ENCODE measurements at places on chromosomes 7 and 10.

- no peaks in the 10 kb centered on the region for H3K4me1 ChIP-seq
- H3K27me3 ChIP-seq: no peaks in the 10 kb centered on the region
- H3K36me3 ChIP-seq: no peaks in the 10 kb centered on the region
- DNase-seq: no peak
These were observed 118.6 kb downstream of the CNTNAP2 start for GRCh38 chr7:146235195-146235594.

DNA sequence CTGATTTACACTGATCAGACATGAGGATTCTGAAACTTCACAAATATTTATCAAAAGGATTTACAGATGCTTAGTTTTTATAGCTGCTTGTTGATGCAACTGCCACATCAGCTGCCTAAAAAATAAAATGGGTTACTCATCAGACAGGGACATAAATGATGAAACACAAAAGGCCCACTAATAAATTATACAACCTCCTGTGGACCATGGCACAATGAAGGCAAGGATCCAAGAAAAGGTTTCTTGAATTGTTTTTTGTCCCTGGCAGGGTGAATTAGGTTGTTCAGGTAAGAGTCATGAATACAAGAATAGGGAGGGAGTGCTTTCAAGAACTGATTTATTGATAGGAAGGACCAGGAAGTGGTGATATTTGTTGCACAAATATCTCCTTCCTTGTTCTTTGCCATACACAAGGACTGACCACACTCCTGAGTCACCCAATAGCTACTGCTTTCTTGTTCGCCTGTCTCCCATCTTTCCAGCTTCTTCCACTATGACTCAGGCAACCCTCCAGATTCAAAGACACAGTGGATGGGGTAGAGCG lies 234.5 kb downstream of the AHR start:
- no peak for DNase-seq
- H3K27me3 ChIP-seq: no peaks in the 10 kb centered on the region
- no peaks in the 10 kb centered on the region for H3K4me1 ChIP-seq
- H3K27ac ChIP-seq: no peak overlapping the region
- H3K4me3 ChIP-seq: no peak overlapping the region

DNA sequence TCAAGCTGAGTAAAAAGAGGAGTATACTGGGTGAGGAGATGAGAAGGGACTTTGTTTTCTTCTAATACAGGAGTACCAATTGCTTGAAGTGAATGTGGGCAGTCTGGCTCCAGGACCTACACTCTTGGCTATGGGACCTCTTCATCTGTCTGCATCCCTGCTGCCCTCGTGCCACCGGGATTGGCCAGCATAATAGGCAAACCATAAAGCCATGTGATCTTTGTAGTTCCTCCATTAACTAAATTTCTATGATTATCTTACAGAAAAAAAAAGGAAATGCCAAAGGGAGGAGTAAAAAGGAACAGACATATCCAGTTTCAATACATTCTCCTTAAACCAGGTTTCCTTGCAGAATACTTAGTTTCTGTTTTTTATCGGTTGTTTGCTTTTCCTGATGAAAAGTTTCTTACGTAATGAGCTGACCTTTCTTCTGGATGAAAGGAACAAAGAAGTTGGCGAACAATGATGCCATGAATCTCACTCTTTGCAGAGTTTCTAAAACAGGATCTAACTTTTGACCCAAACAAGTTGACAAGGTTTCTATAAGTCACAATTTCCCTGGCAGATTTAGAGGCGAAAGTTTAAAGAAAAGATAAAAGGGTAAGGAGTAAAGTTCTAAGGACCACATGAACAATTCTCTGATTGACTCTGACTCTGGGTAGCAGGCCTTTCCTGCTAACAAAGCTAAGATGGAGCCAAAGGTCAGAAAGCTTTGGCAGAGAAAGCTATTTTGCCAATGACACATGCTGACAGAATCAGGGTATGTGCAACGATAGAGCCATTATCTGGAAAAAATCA lies 54.1 kb downstream of the LAMB1 start:
- H3K4me3 ChIP-seq: no peak overlapping the region
- no peaks in the 10 kb centered on the region for H3K27me3 ChIP-seq
- H3K4me1 ChIP-seq: no peaks in the 10 kb centered on the region
- no peak for DNase-seq

DNA sequence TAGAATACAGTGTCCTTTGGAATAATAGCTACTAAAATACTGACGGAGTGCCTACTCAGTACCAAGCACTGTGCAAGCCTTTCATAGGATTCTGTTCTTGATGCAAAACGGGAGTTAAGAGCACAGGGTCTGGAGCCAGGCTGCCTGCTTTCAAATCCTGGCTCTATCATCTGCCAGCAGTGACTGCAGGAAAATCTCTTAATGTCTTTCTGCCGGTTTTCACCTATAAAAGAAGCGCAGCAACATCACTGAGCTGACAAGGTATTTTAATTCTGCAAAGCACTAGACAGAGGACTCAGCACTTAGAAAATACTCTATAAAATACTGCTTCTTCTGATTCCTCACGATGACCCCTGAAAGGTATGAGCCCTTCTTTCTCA lies 659 bp downstream of the FIGNL1 start:
- peak overlapping the region; percentile 79 for H3K27ac ChIP-seq
- peak overlapping the region; percentile 73 for H3K4me3 ChIP-seq
- H3K36me3 ChIP-seq: peaks cover 17% of the 10 kb centered on the region

- no peaks in the 10 kb centered on the region for H3K4me1 ChIP-seq
- no peaks in the 10 kb centered on the region for H3K36me3 ChIP-seq
- no peaks in the 10 kb centered on the region for H3K27me3 ChIP-seq
- H3K4me3 ChIP-seq: no peak overlapping the region
- no peak for DNase-seq
These were observed 46.5 kb downstream of the SVOPL start for GRCh38 chr7:138654616-138655015.

DNA sequence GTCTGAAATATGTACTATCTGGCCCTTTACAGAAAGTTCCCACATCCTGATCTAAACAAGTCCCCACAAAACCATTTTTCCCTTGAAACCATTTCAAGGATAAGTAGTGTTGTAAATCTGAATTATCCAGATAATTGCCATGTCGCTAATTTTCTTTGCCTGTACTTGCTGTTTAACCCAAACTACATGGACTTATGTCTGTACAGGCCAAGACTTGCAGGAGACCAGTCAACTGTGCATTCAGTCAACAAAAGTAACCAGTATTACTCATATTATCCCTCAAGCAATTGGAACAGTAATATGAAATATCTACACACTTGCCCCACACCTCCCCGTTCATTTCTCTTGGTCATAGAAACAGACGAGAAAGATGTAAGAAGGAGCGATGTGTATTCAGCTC lies 347.8 kb upstream of the NFE2L3 start:
- no peak for DNase-seq
- H3K27me3 ChIP-seq: no peaks in the 10 kb centered on the region
- H3K4me3 ChIP-seq: no peak overlapping the region
- no peak overlapping the region for H3K27ac ChIP-seq

GRCh38 chr10:49076741-49077521 lies 38.4 kb downstream of the VSTM4 start:
- no peaks in the 10 kb centered on the region for H3K36me3 ChIP-seq
- no peaks in the 10 kb centered on the region for H3K27me3 ChIP-seq
- no peak overlapping the region for H3K4me3 ChIP-seq
- DNase-seq: no peak
- no peak overlapping the region for H3K27ac ChIP-seq

- no peak overlapping the region for H3K27ac ChIP-seq
- H3K36me3 ChIP-seq: no peaks in the 10 kb centered on the region
- DNase-seq: no peak
- peaks cover 12% of the 10 kb centered on the region for H3K4me1 ChIP-seq
- no peak overlapping the region for H3K4me3 ChIP-seq
These were observed 14.0 kb upstream of the ADRB1 start for GRCh38 chr10:114029655-114030054.

DNA sequence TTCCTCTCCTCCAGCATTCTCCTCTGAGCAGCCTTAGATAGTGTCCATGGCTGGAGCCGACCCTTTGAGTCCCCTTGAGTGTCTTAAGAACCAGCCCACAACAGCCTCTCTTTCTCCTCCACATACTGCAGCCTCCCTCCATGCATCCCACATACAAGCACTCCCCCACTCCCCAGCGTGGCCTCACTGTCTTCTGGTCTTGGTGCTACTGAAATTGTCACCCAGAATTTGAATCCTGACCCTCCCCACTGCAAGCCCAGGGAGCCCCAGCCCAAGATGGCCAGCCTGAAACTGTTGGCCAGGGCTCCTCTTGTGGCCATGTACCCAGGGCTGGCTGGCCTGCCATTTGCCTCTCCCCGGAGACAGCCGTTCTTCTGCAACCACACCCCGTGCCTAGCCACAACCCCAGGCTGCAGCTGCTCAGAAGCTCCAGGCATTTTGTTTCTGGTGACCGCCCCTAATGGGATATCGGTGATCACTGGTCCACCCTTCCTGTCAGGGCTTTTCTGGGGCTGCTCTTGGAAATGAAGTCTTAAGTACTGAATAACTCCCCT lies 18.8 kb upstream of the SH2D4B start:
- H3K27ac ChIP-seq: no peak overlapping the region
- H3K4me1 ChIP-seq: peaks cover 4% of the 10 kb centered on the region
- H3K4me3 ChIP-seq: no peak overlapping the region
- H3K27me3 ChIP-seq: no peaks in the 10 kb centered on the region
- H3K36me3 ChIP-seq: peaks cover 74% of the 10 kb centered on the region

DNA sequence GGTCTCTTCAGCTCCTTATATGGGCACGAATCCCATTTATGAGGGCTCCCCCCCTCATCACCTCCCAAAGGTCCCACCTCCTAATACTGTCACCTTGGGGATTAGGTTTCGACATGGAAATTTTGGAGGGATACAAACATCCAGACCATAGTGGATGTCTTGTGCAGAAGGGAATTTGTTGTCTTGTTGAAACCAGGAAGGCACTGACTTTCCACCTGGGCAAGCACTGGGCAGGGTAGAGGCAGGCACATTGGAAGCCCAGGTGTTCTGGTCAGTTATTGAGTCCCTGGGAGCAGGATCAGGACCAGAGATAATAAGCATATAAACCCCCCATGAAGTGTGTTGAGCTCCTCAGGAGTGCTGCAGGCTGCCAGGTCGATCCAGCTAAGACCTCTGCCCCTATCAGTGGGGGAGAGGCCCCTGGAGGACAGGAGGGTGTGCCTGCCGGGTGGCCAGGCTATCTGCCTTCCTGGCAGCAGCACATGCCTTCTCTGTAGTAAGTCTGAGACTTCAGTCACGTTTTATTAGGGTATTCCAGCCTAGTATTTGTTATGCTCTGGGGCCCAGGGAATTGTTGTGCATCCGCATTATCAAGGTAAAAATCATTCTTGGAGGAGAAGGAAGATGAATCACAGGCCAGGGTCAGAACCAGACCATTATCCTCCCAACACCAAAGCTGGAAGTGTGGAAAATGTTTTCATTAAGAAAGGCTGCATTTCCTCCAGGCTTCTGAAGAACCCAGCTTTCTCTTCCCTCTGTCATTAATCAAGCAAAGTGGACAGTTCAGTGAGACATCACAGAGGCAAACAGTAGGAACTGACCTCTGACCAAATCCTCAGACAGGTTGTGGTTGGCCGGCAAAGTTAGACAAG lies 503.1 kb downstream of the GRID1 start:
- no peaks in the 10 kb centered on the region for H3K36me3 ChIP-seq
- no peak overlapping the region for H3K27ac ChIP-seq
- H3K27me3 ChIP-seq: no peaks in the 10 kb centered on the region
- no peak for DNase-seq
- H3K4me3 ChIP-seq: no peak overlapping the region

DNA sequence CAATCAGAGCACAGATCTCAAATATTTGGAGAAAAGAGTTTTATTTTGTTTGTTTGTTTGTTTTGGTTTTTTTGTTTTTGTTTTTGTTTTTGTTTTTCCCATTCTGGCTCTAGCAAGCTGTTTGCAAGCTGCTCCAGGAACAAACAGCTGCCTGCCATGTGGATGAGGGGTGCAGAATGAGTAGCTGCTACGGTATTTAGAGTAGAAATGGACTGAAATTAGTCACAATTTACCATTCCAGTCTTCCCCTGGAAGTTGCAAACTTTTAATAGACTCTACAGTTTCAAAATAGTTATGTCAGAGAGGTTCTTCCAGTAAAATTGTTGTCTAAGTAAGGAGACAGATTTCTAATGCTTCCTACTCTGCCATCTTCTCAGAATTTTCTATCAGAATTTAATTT lies 27.1 kb upstream of the TAS2R16 start:
- H3K27ac ChIP-seq: no peak overlapping the region
- no peak for DNase-seq
- no peaks in the 10 kb centered on the region for H3K27me3 ChIP-seq
- H3K4me3 ChIP-seq: no peak overlapping the region
- H3K36me3 ChIP-seq: no peaks in the 10 kb centered on the region
- no peaks in the 10 kb centered on the region for H3K4me1 ChIP-seq

DNA sequence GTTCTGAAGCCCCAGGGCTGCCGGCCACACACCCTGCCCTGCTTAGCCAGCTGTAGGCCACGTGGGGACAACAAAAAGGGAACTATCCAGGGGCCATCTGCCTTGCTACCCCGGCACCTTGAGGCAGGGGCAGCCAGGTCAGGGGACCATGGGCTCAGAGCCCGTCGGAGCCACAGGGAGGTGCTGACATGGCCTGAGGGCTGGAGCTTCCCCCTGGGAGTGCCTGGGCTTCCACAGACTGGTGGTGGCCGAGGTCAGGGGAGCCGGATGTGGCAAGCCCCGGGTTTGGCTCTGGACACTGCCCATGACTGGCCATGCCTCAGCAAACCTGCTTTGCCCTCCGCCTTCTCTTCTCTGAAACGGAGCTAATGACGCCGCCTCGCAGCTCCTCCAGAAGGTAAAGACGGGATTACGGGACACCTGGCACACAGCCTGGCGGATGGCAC lies 178.5 kb downstream of the EBF3 start:
- no peaks in the 10 kb centered on the region for H3K36me3 ChIP-seq
- no peak overlapping the region for H3K27ac ChIP-seq
- H3K4me3 ChIP-seq: no peak overlapping the region
- no peaks in the 10 kb centered on the region for H3K27me3 ChIP-seq

- peaks cover 65% of the 10 kb centered on the region for H3K4me1 ChIP-seq
- H3K27me3 ChIP-seq: no peaks in the 10 kb centered on the region
- H3K27ac ChIP-seq: peak overlapping the region; percentile 71
- H3K4me3 ChIP-seq: peak overlapping the region; percentile 90
- H3K36me3 ChIP-seq: peaks cover 5% of the 10 kb centered on the region
- DNase-seq: peak; percentile 49
These were observed 514 bp downstream of the NHLRC2 start for GRCh38 chr10:113854761-113855588.

DNA sequence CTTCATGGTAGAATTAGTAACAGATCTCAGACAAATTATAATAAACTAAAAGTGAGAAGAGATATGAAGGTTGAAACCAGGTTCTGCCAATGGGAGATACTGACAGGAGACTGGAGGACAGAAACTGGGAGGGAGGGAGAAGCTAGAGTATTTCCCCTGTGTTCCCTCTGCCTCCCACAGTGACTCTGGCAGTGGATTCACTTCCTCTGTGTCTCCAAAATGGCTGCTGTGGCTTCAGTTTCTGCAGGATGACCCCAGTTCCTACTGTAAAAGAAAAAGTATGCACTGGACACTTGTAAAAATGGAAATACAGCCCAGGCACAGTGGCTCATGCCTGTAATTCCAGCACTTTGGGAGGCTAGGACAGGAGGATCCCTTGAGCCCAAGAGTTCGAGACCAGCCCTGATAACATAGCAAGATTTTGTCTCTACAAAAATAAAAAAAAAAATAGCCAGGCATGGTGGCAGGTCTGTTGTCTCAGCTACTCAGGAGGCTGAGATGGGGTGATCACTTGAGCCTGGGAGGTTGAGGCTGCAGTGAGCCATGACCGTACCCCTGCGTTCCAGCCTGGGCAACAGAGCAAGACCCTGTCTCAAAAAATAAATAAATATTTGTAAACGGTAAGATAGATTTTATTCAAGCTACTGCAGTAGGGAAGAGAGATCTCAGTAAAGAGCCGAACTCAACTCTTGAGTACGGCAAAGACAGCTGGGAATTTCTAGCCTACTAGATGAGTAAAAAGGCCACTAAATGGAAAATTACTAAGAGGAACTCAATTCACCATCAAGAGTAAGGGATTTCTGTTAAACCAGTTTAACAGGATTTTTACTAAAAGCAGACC lies 156.6 kb upstream of the TRIM24 start:
- no peaks in the 10 kb centered on the region for H3K27me3 ChIP-seq
- H3K4me3 ChIP-seq: no peak overlapping the region
- no peaks in the 10 kb centered on the region for H3K36me3 ChIP-seq
- H3K4me1 ChIP-seq: no peaks in the 10 kb centered on the region
